ENCODE measurements at places on chromosomes 13 and 19.

GRCh38 chr19:13401388-13401787 is 104.9 kb downstream of the CACNA1A start:
- DNase-seq = no peak

DNA sequence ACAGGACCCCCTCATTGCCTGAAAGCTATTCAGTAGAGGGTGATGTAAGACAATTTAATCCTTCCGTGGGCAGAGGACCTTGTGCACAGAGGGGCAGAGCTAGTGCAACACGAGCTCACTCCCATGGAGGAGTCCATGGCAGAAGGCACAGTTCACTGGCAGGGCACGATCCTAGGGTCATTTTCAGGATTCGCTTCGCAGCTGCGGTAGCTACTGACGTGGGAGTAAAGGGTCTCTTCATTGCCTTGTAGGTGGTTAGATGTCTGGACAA is 207.8 kb downstream of the FOXO1 start:
- DNase-seq = no peak

- DNase-seq = no peak
Measured at GRCh38 chr19:40261631-40262030, 23.5 kb downstream of the AKT2 start.

DNA sequence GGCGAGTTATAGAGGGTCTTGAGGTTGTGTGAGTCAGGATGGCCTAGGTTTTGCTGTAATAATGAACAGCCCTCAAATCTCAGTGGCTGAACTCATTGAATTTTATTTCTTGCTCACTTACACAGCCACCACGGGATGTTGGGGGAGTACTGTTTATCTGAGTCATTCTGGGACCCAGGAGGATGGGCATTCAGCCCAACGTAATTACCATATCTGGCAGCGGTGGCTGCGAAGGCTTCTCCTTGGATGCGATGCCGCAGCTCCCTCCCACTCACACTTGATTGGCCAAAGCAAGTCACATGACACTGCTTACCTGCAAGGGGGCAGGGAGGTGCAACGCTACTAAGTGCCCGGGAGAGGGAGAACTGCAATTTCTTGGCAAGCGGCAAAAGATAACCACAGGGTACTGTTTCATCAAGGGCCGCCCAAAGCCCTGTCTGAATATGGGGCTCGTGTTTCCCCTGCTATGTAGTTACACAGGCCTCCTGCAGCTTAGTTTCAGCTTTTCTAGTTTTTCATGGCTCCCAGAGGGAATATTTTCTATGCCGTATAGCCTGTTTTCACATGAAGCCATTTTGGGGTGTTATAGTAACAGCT is 19.9 kb downstream of the ZSWIM9 start:
- peak; percentile 27 for DNase-seq

GRCh38 chr19:15584541-15585115 is 30.4 kb upstream of the CYP4F8 start:
- peak; percentile 69 for DNase-seq

Data from activated CD8-positive, alpha-beta memory T cell treated with anti-CD3 and anti-CD28 coated beads for 4 hours (primary cell).